ENCODE measurements at places on chromosomes 13 and 19.

DNA sequence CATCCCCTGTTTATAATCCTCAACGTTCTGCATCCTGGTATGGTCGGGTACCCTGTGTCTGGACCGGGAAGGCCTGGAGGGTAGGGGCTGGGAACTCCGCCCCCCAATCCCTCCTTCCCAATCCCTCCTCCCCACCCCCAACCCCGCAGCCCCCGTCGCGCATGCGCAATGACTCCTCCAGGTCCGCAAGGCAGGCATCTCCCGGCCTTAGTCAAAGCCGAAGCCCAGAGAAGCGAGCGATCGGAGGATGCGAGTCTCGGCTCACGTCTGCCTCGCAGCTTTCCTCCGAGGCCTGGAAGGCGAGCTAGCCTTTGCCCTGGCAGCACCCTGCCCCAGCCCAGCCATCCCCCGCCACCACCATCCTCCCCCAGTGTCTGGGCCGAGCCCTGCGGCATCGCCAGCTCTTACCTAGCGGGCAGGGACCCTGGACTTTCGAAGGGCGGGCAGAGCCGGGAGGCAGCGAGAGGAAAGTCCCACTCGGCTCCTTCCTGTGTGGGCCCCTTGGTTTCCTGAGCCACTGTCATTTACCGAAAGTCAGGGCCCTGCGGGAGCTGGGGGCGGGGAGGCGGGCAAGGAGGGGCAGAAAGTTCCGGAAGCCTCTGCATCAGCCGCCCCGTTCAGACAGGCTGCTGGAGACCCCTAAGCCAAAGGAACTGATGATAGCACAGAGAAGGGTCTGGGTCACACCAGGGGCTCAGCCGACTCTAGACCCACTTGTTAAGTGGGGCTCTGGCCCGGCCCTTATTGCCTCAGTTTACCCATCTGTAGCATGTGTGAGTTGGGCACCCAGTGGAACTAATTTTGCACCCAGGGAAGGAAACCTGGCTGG is at the start of gene JAK3:
TSS of gene JAK3 (minus strand) at position 445 of the 829 bp plus-strand sequence. CDS start 3,565 bp downstream, outside the sequence.
- DNase-seq: peak; percentile 72

GRCh38 chr13:45778882-45779281 is 72.7 kb downstream of the SIAH3 start:
- no peak for DNase-seq

GRCh38 chr13:99980201-99980823 is 1.3 kb upstream of the ZIC2 start:
- no peak for DNase-seq

DNA sequence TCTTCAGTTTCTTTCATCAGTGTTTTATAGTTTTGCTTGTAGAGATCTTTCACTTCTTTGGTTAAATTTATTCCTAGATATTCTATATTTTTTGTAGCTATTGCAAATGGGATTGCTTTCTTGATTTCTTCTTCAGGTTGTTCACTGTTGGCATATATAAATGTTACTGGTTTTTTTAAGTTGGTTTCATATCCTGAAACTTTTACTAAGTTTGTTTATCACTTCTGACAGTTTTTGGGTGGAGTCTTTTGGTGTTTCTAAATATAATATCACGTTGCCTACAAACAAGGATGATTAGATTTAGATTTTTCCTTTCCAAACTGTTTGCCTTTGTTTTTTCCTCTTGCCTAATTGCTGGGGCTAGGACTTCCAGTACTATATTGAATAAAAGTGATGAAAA is 109.7 kb downstream of the PAN3 start:
- no peak for DNase-seq

DNA sequence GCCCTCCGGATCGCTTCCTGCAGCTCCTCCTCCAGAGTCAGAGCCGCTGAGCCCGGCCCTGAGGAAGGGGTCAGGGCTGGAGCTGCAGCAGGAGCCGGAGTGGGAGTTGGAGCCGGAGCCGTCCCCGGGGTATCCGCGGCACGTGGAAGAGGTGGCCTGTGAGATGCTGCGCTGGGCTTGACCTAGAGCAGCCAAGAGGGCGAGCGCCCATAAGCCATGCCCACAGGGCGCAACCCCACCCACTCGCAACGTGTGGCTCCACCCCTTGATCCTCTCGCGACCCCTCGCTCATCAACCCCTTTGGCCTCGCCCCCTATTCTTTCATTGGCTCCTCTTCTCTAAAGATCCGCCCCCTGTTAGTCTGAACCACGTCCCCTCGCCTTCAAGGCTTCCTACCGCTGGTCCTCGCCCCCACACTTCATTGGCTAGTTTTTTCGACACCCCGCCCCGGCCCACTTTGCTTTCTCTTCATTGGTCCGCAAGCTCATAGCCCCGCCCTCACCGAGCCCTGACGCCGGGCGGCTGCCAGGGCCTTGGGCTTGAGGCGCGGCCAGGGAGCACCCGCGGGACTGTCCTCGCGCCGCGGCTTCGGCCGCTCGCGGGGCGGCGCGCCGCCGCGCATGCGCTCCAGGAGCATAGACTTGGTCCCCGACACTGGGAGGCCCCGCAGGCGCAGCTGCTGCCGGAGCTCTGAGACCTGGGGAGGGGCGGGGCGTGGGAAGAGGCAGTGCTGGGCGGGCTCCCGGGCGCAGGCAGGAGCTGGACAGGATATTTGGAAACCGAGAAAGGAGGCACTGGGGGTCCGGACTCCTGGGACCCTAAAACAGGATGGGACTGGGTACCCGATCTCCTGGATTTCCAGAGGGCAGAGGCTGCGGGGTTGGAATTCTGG is 5.4 kb downstream of the MAMSTR start:
- peak; percentile 99 for DNase-seq

DNA sequence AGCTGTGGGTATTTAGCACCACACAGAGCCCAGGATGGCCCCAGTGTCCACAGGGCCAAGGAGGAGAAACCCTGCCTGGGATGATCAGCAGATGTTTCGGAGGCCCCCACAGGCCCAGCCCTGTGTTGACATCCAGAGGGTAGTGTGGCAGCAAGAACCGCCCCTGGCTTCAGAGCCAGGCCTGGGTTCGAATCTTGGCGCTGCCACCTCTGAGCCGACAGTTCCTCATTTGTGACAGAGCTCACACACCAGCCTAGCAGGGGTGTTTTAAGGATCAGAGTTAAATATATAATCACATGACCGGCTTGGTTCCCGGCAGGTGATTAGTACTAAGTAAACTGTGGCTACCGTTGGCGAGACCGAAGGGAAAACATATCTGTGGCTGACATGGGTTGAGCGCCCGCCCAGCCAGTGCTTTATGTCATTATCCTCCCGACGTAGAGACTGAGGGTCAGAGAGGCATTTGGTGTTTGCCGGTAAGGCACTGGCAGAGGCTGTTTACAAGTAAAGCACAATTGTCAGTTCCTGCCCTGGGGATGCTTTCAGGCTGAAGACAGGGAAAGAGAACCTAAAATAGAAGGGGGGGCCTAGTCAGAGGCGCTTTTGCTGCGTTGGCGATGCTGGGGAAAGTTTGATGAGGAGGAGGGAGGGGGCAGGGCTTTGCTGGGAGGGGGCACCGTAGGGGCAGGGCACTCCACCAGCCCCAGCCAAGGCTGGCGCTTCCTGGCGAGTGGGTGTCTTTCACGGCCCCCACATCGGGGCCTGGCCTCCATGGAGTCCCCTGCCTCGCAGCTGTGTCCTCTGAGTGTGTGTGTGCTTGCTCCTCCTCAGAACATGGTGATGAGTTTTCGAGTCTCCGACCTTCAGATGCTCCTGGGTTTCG is 4.8 kb downstream of the PIAS4 start:
- DNase-seq: no peak

DNA sequence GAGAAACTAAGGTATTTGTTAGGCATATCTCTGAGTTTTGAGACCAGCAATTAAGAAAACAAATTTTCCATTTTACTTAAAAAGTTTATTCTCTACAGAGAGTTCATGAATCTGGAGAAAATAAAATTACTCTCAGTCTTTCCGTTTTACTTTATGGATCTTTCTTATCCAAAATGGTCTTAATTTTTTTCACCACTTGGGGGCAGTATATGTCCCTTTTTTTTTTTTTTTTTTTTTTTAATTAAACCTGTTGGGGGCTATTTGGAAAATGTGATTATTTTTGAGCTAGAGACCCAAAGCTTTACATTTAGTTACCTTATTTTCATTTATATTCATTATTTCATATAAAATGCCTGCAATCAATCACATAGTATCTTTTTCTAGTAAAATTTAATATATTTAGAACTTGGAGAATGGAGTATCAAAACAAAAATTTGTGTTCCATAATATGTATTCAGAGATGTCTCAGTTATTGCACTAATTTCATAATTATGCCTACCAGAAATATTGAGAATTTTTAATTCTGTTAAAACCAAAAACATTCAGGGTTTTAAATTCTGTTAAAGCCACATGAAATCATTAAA is 27.1 kb downstream of the PIBF1 start:
- DNase-seq: peak; percentile 0

DNA sequence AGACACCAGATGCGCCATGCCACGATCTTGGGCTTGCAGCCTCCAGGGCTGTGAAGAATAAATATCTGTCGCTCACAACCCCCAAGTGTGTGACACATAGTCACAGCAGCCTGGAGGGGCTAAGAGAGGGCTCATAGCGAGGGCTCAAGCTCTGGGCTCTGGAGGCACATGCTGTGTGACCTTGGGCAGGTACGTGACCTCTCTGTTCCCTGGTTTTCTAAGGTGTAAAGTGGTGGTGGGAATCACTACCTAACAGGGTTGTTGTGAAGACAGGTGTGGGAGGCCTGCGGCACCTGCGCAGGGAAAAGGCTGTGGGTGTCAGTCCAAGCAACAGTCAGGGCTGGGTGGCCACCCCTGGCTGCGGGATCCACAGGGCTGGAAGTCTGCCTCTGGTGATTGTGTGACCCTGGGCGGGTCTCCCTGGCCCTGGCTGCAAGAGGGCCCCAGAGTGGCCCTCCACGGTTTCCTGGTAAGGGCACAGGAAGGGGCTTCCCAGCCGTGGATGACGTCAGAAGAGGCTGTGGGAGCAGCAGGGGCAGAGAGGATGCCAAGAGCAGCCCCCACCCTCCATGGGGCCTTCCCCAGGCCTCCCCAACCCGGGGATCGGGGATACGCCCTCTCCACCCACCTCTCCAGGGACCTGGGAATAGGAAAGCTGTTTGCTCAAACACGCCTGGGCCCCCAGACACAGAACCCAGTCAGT is 218.8 kb upstream of the SGCG start:
- no peak for DNase-seq

GRCh38 chr13:101298517-101298916 is 117.8 kb downstream of the NALCN start:
- no peak for DNase-seq

DNA sequence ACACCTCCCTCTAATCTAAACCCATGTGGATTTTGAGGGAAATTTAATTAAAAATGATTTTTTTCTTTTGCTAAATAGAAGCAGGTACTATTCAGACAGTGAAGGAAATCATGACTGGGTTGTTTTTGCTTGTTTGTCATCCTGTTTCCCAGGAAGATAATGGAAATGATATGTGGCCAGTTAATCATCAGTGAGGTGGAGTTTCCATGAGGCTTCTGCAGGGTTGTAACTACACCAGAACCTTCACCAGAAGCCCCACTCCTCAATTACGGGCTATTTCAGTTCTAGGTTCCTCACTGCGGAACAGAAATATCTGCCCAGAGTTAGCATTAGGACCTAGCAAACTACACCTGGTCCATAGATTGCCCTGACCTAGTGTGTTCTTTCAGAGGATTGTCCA is 394.0 kb downstream of the DLEU7 start:
- no peak for DNase-seq

- no peak for DNase-seq
These were observed 13.1 kb downstream of the SH2D3A start for GRCh38 chr19:6754136-6754535.

DNA sequence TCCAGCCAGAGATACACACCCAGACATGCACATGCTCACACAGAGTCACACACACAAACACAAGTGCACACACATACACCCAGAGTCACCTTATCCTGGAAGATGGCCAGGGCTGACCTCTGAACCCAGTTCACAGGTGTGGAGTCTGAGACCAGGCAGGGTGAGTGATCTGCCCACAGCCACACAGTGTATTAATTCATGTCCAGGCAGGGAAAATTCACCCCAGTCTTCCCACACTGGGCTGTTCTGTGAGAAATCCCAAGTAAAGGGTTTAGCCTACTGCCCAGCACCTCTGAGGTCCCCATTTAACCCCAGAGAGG is 2.0 kb downstream of the POU2F2 start:
- DNase-seq: no peak

- DNase-seq: no peak
These were observed 41.0 kb downstream of the LSM14A start for GRCh38 chr19:34213283-34213682.

DNA sequence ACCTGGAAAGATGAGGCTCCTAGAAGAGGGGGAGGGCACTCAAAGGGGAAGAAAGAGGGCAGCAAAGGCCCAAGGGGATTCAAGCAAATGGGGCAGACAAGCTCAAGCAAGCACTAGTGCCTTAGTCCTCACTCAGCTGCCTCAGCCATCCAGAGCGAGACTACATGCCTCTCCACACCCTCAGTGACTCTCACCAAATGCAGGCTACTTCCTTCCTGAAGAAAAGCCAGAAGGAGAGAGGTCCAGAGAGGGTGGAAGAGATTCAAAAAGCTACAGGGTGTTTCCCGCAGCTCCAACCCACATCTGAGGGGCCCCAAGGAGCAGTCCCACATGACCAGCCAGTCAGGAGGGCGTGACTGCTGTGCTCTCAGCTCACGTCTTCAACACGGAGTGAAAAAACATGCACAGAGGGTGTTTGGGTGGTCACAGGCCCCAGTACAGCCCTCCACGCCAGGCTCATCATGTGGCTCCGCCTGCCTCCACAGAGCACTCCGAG is 40.5 kb downstream of the MIPEP start:
- DNase-seq: no peak

GRCh38 chr13:52887165-52887564 is 38.7 kb upstream of the PCDH8 start:
- no peak for DNase-seq

DNA sequence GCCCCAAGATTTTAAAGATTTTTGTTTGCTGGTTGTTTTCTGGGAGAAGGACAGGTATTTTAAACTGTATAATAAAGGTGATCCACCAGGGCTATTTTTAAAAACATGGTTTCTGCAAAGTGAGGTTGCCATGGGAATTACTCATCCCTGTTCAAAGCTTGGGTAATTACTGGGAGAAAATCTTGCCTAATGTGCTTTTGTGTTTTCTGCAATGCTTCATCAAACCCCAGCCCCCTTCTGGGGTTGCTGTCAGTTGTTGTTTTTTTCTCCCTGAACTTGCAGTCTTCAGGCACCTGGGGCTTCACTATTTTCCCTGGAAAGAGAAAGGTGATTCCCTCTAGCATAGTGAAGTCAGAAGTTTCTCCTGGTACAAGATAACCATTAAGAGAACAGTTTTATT is 277.2 kb downstream of the NALCN start:
- DNase-seq: no peak

DNA sequence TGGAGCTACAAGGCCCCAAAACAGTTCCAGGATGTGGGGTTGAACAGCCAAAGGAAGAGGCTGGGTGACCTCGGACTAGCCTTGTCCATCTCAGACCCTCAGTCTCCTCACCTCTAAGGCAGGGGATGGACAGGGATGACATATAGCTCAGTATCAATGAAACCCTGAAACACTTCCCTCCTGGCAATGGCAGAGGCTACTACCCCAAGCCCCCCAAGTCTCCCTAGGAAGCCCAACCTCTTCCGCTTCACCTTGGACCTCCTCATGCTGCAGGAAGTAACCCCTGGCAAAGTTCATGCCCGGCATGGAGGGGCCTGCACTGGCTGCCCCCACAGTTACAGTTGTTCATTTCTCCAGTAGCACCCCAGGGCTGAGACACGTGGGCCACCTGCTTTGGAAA is 10.6 kb downstream of the CCDC97 start:
- DNase-seq: no peak

GRCh38 chr19:49214701-49215100 is 57.1 kb downstream of the TRPM4 start:
- DNase-seq: no peak
